SK-N-DZ (cell line): ENCODE measurements at places on chromosomes 13 and 19.

DNA sequence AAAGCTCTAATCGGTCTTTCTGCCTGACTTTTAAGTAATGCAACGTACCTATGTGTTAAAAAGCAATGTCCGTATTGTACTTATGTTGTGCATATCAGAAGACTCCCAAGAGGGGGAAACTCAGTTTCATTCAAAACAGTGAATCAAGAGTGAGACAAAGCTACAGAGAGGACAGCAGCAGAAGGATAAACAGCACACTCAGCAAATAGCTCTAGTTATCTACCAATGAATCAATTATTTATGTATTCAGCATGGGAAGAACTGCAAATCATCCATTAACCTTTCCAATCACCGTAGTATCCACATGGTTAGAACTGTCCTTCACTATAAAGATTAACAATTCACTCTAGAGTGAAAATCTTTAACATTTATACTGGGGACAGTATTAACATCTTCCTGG is 36.7 kb upstream of the SOHLH2 start:
- no peak for DNase-seq

DNA sequence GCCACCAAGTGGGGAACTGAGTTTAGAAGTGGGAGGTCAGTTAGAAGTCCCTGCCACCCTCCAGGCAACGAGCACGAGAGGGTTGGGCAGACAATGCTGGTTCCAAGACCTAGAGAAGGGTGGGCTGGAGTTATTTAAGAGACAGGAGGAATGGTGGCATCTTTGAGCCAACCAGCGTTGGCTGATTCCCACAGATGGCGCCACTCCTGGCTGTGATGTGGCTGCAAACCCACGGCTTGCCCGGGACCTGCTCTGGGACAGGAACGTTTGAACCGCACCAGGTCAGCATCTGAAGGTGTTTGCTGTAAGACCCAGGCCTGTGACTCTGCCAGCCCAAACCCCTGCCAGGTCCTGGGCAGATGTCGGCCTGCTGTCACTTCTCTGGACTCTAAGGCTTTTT is 42.8 kb downstream of the BICRA start:
- DNase-seq = no peak

- DNase-seq = no peak
These were observed 39.5 kb downstream of the PCCA start for GRCh38 chr13:100128373-100128772.

DNA sequence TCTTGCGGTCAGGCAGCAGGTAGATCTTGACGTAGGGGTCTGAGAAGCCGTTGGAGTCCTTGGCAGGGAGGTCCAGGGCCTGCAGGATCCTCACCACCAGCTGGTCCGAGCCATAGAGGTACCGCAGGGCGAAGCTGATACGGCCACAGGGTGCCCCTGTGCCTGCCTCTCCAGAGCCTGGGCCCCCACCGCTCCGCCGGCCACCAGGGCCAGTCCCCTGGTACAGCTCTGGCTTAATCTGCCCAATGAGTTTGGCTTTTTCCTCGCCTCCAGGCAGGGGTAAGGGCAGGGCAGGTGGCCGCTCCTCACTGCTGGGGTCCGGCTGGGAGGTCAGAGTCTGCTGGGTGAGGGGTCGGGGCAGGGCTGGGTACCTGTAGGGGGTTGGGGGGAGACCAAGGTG is 9.9 kb downstream of the SYT3 start:
- DNase-seq = no peak

GRCh38 chr19:1264801-1265614 is 4.1 kb upstream of the CIRBP start:
- no peak for DNase-seq

- no peak for DNase-seq
These were observed 278.1 kb downstream of the DNAJC15 start for GRCh38 chr13:43301346-43301969.

- peak; percentile 37 for DNase-seq
These were observed 27.5 kb downstream of the VRK3 start for GRCh38 chr19:49997709-49998108.

DNA sequence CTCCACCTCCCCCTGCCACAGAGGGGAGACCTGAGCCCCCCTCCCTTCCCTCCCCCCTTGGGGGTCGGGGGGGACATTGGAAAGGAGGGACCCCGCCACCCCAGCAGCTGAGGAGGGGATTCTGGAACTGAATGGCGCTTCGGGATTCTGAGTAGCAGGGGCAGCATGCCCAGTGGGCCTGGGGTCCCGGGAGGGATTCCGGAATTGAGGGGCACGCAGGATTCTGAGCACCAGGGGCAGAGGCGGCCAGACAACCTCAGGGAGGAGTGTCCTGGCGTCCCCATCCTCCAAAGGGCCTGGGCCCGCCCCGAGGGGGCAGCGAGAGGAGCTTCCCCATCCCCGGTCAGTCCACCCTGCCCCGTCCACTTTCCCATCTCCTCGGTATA is 2.4 kb upstream of the APOE start:
- DNase-seq = no peak

DNA sequence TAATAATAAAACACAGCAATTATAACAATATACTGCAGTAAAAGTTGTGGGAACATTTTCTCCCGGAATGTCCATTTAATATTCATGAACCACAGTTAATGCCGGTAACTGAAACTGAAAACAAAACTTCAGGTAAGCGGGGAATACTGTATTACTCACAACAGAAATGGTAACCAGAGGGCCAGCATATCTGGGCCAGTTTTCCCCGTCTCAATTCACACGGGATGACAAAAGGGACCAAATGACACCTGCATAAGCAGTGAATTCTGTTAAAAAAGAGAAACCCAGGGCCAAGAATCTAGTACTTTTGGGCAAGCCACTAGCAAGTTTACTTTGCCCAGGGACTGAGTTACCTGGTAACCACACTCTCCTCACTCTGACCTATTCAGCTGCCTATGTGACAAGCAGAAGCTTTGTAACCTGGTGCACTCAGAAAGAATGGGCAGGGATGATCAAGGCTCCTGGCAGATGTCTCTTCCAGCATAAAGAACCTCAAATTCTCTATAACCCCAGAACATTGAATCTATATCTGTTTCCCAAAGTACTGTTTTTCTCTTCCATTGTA is 1171.2 kb downstream of the DIAPH3 start:
- no peak for DNase-seq
